Hematopoietic multipotent progenitor cell treated with erythropoietin and hydrocortisone succinate and interleukin-3 and kit ligand, for 6 days (in vitro differentiated cells): ENCODE measurements at places on chromosomes 16 and 17.
A peak's percentile ranks its signal among the peaks of the same experiment; 100 is the strongest.

- no peak for DNase-seq
These were observed 155.9 kb upstream of the HSBP1 start for GRCh38 chr16:83651871-83652270.

DNA sequence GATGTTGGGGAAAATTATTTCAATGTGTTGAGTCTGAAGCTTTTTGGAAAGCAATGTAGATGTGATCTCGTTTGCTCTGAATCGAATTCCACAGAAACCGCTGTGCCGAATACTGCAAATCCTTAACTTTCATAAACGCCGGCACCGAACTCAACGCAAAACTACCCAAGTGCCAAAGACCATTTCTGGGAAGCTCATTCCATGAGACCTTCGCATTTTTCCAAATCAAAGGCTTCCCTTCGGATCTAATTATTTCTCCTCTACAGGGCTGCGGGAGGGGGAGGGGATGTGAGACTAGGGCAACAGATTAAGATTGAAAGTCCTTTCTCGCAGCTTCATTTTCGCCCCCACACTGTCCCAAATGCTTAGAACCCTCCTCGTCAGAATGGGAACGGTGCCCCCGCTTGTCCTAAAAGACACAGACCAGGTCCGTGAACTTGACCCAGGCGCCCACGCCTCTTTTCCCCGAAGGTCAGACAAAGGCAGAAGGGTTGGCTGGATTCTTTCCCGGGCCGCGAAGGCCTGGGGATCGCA is 4.0 kb downstream of the PRAC1 start:
- no peak for DNase-seq

DNA sequence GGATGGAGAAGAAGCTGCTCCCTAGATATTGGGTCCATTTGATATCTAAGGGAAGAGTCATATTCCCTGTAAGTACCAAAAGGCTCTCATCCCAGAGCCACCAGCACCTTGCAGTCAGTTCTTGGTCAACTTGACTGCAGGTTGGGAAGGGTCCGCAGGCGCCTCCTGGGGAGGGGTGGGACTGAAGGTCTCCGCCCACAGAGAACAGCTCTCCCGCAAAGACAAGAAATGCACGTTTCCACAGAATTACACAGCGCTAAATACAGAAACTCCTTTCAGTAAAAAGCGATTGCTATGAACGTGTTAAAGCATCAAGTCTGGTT is 864 bp upstream of the CTCF start:
- DNase-seq: no peak

DNA sequence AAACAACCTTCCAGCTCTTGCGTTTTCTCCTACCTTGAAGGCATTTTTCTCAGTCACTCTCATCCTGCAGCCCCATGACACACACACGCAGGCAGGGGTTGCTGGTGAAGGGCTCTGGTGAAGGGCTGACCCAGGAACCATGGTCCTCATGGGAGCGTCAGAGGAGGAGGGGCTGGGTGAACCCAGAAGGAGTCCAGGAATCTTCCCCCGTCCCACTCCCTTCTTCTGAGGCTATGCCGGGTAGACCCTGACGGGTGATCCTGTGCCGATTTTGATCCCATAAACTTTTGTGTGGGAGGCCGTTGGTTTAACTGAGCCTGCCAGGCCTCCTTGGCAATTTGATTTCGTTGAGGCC is 278.4 kb upstream of the FOXF1 start:
- no peak for DNase-seq

GRCh38 chr16:54985156-54985555 is 54.5 kb downstream of the IRX5 start:
- DNase-seq: no peak

GRCh38 chr17:83186751-83187421 is 107.5 kb downstream of the METRNL start:
- DNase-seq: no peak

DNA sequence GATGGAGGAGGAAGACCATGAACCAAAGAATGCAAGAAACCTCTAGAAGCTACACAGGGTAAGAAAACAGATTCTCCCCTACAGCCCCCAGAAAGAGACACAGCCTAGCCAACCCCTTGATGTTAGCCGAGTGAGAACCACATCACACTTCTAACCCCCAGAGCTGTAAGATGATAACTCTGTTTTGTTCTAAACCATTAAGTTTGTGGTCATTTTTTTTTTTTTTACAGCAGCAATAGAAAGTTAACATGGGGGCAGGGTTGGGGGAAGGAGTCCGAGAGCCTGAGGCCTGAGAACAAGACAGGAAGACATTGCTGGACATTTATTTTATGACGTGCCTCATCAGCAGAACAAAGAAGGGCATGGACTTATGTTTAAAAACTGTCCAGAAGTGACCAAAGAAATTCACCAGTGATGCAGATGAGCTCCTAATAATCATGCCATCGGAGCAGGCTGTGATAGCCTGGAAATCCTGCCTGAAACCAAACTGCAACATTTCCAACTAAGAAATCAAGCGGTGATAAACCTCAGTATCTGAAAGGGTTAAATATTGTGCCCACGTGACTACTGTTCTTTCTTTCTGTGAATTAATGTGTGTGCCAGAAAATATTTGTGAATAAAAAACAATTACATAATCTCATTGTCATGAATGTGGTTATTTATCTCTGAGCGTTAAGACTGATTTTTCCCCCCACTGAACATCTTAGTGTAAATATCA is 1.1 kb downstream of the ABCA9 start:
- DNase-seq: no peak

DNA sequence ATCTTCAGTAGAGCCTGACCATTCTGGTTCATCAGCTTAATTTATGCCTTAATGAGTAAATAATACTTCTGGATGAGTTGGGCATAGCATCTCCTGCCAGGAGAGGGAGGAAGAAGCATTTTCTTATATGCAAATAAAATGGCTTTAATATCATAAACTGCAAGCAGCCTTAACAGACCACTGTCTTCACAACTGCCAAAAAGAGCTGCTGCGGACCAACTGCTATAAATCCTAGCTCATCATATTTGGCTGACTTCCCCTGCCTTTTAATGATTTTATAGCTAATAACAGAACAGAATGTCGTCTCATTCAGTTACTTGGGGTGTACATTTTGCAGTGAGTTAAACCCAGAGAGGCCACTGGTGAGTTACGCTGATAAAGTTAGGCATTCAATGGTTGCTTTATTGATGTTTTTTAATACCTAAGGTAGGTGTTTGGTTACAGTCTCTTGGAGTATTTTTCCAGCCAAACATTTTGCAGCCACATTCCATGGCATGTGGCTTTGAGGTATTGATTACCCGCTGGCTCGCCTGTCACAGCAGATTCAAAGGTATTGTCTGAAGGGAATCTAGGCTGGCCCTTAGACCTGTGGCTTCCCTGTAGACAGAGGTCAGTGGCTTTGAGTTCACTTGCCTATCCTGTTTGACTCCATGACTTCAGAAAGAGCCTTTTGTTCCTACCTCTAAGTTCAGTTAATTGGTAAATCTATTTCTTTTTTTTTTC is 16.4 kb downstream of the FAM20A start:
- no peak for DNase-seq

DNA sequence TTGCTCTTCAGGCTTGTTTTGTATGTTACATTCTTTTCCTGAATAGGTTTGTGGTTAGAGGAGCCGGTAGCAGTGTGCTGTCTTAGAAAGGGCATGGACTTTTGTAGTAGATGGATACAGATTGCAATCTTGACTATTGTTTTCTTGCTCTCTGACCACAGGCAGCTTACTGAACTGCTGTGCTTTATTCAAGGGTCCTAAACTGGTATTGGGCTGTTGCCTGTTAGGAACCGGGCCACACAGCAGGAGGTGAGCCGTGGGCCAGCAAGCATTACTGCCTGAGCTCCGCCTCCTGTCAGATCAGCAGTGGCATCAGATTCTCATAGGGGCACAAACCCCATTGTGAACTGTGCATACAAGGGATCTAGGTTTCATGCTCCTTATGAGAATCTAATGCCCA is 373.9 kb downstream of the CPPED1 start:
- DNase-seq: peak; percentile 12

- DNase-seq: no peak
These were observed 37.4 kb upstream of the COQ7 start for GRCh38 chr16:19029980-19030379.

DNA sequence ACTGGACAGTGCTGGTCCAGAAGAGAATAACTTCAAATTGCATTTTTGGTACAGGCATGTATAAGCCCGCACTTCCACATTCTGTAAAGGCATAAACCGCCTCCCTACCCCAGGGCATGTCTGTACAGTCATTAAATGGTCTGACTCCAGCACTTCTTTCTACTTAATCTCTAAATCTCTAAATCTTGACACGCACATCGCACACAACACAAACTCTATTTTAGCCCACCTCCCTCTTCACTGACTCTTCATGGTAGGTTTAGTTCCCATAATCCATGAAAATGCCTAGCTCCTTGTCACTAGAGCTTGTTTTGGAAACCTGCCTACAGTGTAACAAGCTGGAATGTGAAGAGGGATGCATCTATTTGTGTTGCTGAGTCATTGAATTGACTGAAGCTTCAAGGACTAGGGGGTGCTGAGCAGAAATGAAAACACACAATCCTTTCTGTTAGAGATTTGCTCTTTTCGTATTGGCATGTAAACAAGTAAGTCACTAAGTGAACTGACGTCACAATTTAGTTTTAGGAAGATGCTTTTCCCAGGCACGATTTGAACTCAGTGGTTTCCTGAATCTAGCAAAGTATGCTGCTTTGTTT is 1.6 kb upstream of the DUSP14 start:
- peak; percentile 58 for DNase-seq

DNA sequence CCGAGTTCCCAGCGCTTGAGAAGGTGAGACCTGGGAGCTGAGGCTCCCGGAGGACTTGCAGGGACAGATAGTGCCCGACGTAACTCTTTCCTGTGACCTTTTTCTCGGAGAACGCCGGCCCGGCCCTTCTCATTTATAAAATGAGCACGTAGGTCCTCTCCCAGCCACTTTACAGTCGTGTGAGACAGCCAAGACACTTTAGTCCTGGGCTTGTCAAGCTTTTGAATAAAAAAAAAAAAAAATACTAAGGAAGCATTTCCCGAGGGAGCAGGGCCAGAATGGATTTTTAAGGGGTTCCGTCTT is 241 bp downstream of the DRC3 start:
- DNase-seq: no peak

- DNase-seq: no peak
These were observed 10.9 kb upstream of the ZFHX3 start for GRCh38 chr16:73058616-73059409.

GRCh38 chr17:2723997-2724783 is 12.6 kb upstream of the CLUH start:
- DNase-seq: peak; percentile 23

DNA sequence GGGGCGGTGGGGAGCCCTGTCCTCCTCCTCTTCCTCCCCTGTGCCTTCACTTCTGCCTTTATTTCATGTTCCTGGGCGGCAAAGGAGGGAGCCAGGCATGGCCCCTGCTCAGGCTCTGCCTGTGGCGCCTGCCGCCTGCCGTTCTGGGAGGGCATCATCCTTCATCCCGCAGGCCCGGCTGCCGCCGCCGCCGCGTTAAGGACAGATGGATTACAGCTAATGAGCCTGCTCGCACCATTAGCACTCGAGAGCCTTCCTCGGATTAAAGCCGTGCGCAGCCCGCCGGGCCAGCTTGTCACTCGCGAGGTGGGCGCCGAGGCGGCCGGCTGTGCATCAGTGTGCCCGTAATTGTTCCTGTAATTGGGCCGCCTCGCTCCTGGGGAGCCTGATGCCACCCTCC is 127.7 kb upstream of the GSE1 start:
- DNase-seq: no peak

- no peak for DNase-seq
These were observed 8.8 kb upstream of the CNOT1 start for GRCh38 chr16:58638148-58639036.

DNA sequence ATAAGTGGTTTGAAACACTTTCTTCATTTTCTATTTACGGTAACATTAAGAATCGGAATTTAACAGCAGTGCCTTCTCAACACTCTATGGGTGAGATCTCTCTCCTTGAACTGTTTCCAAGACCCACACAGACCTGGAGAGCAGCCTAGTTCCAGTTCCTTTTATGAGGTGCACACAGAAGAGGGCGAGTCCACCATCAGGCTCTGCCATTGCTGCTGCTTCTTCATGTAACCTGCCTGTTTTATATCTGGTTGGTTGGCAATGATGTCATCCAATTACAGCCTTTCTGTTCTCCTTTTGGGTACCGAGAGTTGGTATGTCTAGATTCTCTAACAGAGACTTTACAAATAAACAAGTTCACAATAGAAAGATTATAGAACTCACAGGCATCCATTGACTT is 225.7 kb downstream of the UTP18 start:
- DNase-seq: no peak

DNA sequence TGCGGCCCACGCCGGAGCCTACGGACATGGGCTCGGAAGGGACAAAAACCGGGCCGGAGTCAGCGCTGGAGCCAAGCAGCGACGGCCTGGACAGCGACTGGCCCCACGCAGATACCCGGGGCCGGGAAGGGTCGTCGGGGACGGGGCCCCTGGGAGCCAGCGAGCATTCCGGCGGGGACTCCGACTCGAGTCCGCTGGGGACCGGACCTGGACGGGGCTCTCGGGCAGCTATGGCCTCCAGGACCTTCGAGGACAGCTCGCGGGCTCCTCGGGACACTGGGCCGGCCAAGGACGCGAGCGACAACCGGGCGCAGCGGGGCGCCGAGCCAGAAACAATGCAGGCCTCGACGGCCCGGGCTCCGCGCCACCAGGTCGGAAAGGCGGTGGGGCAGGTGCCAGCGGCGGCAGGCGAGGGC is 1.0 kb downstream of the MYO15B start:
- DNase-seq: no peak

- peak; percentile 53 for DNase-seq
These were observed 9.7 kb downstream of the RHBDF2 start for GRCh38 chr17:76491271-76492122.

DNA sequence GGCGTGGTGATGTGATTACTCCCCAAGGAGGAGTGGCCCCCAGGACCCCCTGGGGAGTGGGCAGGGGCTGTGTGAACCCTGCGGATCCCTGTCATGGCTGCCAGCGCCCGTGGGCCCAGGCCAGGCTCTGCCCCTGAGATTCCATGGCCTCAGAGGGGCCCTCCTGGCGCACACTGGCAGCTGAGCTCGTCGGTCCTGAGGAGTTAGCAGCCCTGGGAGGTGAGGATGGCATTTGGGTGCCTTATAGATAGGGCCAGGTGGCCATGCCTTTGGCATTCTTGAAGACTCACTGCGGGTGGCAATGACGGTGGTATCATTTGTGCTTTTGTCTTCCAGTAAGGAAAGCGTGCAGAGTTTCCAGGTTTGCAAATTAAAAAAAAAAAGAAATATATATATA is 146.8 kb upstream of the GSE1 start:
- no peak for DNase-seq

DNA sequence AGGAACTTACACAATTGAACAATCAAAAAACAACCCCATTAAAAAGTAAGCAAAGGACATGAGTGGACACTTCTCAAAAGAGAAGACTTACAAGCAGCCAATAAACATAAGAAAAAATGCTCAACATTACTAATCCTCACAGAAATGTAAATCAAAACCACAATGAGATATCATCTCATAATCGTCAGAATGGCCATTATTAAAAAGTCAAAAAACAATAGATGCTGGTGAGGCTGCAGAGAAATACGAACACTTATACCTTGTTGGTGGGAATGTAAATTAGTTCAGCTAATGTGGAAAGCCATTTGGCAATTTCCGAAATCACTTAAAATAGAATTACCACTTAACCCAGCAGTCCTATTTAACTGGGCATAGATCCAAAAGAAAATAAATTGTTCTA is 301.9 kb upstream of the KCNJ16 start:
- DNase-seq: no peak
